ENCODE measurements at places on chromosomes 16 and 17.

GRCh38 chr16:50627419-50627818, 53.7 kb downstream of the SNX20 start:
- no peak for DNase-seq

DNA sequence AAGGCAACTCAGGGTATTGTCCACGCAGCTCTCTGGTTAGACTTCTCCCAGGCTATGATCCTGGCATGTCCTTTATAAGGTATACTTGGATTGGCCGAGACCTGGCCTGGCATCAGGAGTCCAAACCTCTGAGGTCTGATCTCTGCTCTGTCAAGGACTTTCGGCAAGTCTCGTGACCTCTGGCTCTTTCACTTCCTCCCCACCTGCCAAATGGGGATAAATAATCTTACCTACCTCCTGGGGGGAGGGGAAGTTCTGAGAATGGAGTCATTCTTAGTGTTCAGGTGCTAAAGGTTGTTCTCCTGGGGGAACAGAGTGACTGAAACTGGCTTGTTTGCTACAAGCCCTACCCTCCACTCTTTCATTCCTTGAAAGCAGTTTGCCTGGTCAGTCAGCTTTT, 7.6 kb downstream of the ATXN1L start:
- no peak for DNase-seq

DNA sequence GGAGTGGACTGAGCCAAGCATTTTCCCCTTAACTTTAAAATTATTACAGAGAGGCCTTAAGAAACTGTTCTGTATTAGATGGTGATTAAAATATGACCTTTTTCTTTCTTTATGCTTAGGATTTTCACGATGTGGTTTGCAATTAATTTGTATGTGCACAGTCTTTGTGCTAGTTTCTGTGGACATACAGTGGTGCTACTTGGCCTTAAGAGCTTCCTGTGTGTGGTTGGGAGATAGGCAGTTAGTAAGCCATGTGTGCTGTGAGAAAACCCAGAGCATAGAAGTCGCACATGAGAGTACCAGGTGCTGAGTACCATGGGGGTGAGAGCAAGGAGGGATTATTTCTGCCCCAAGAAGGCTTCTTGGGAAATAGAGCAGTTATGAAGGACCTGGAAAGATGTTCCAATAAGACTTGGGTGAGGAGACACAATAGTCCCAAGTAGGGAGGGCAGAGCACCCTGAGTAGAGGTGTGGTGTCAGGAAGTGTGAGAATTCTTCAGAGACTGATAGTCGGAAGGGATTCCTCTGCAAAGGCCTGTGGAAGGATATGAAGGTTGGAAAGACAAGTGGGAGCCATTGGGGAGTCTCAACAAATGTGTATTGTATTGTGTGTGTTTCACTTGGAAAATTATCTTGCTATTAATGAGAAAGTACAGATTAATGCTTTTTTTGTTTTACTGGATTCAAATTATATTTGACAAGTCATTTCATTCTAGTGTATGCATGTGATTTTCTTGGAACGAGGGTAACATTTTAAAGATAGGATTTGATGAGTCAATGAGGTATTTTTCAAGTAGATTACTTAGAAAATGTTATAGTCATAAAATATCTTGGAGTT, 239.9 kb downstream of the PRKCA start:
- no peak for DNase-seq

DNA sequence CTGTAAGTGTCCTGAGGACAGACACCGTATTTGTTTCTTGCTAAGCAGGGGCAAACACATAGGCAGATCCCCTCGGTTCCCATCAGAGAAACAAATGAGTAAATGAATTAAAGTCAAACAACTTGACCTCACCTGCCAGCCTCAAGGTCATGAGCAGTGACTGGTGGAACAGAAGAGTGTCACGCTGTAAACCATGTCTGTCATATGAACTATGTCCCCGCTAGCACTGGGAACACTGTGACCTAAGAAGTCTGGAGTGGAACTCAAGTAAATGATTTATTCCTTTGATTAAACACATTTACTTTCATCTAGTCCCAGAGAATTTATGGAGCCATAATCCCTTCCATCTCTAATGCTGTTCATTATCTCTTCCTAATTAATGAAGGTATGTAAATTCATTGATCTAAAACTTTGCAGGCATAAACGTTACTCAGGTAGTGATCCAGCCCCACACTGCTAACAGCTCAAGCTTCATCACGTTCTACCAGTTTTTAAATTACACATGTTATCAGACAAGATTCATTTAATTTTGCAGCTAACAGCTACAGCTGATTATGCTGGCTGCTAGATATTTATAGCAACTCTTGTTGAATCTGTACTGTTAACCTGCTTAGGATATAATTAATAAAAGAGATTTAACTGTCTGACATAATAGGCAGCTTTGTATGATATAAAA, 38.7 kb downstream of the CPPED1 start:
- DNase-seq = no peak

GRCh38 chr16:642189-643049, 791 bp downstream of the MCRIP2 start:
- no peak for DNase-seq

- no peak for DNase-seq
These were observed 42.5 kb downstream of the KSR1 start for GRCh38 chr17:27498615-27499309.

GRCh38 chr17:47905221-47905733, 9.2 kb downstream of the SP2 start:
- no peak for DNase-seq

- DNase-seq = no peak
These were observed 7.8 kb upstream of the TMEM132E start for GRCh38 chr17:34571428-34572130.

GRCh38 chr17:60395508-60396065, 3.7 kb upstream of the USP32 start:
- DNase-seq = no peak

DNA sequence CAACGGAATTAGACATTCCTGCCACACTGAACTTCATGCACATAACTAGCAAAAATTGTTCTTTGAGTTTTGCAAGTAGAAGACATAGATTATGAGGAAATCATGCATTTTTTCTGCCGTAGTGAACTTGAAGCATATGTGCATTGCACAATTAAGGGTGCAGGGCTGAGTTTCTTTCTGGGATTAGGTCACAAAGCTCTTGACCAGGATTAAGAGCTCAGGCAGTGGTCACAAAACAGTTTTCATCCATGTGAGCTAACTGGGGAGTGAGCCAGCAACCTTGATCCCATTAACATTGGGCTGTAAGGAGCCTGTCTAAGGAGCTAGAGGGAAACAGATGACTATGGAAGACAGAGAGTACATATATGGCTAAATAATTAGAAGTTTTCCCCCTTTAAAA, 143.7 kb downstream of the PMP22 start:
- no peak for DNase-seq

DNA sequence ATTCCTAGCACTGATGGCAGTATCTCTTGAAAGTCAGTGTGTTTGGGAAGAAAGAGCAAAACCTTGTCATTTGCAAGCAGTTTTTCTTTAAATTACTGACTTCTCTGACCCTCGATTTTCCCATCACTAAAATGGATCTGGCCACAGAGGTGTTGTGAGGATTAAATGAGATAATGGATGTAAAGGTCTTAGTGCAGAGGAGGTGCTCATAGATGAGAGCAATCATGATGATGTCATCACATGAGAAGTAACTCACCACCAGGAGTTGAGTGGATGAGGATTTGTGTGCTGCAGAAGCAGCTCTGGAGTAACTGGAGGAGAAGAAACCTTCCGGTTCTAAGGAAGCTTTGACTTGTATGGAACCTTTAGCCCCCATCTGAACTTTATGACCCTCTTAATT, 30.6 kb downstream of the PITPNM3 start:
- no peak for DNase-seq

GRCh38 chr17:38871247-38872015, 1.6 kb downstream of the LASP1 start:
- no peak for DNase-seq

- no peak for DNase-seq
These were observed 16.1 kb downstream of the LASP1 start for GRCh38 chr17:38885728-38886642.

- no peak for DNase-seq
These were observed 6.2 kb downstream of the TUFM start for GRCh38 chr16:28839899-28840298.

GRCh38 chr17:57856792-57857620, 7.2 kb upstream of the MRPS23 start:
- no peak for DNase-seq

- no peak for DNase-seq
These were observed at the start of gene CLEC10A for GRCh38 chr17:7079581-7080455. TSS of gene CLEC10A (minus strand) at chr17:7080251. CDS start at chr17:7078812, 1,439 bp downstream.

- DNase-seq = no peak
These were observed 51.7 kb upstream of the MTSS2 start for GRCh38 chr16:70737377-70738082.

DNA sequence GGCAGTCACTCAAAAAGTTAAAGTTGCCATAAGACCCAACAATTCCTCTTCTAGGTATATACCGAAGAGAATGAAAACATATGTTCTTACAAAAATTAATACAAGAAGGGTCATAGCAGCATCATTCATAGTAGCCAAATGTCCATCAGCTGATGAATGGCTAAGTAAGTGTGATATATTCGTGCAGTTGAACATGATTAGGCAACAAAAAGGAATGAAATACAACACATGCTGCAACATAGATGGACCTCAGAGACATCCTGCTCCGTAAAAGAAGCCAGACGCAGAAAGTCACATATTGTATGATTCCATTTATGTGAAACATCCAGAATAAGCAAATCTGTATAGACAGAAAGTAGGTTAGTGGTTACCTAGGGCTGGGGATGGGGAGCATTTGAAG, 229.4 kb upstream of the CACNG5 start:
- no peak for DNase-seq

- DNase-seq = no peak
These were observed 802 bp downstream of the CYLD start for GRCh38 chr16:50742576-50743200.

DNA sequence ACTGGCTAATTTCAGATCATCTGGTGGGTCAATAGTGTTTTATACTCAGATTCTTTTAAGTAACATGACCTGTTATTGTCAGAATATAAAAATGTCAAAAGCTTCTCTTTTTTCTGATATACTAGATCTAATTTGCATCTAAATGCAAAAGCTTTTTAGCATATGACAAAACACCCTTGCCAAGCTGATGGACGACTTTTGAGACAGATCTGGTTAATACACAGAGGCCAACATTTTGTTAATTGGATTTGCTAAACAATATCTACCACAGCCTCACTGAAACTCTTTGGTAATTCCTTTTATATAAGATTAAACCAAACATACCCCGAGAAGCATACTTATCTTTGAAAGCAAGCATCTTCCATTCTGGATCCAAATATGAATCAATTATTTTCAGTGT, 10.3 kb upstream of the NOL11 start:
- no peak for DNase-seq

DNA sequence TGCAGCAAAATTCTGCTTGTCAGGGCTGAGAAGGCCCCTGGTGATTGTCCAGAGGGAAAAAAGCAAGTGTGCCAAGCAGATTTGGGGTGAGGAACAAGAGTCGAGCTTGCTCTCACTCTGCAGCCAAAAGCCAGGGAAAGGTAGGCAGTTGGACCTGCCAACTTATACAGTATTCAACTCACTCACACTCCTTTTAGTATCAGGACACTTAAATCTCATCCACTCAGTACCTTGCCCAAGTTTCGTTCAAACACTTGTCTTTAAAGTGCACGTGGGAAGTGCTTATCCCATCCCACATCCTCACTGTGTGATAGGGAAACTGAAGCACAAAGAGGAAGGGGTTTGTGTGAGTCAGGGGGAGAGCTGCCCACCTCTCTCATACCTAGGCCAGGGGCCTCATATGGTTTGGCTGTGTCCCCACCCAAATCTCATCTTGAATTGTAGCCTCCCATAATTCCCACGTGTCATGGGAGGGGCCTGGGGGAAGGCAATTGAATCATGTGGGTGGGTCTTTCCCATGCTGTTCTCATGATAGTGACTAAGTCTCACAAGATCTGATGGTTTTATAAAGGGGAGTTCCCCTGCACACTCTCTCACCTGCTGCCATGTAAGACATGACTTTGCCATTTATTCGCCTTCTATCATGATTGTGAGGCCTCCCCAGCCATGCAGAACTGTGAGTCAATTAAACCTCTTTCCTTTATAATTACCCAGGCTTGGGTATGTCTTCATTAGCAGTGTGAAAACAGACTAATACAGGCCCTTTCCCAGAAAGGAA, 25.6 kb upstream of the CES5A start:
- DNase-seq = no peak

DNA sequence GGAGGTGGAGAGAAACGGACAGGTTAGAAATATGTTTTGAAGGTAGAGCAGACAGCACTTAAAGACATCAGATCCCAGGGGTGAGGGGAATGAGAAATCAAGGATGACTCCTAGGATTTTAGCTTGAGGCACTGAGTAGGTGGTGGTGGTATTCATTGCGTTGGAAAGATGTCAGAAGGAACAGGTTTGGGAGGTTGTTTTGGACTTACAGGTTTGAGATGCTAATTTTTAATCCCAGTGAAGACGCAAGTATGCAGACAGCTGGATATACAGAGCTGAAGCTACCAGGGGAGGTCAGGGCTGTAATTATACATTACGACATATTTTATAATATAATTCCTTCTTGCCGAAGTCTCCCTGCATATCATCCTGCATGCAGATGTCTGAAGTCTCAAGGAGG, 433.3 kb downstream of the XYLT1 start:
- no peak for DNase-seq

GRCh38 chr17:74555427-74555940, 9.6 kb upstream of the CD300C start:
- no peak for DNase-seq

DNA sequence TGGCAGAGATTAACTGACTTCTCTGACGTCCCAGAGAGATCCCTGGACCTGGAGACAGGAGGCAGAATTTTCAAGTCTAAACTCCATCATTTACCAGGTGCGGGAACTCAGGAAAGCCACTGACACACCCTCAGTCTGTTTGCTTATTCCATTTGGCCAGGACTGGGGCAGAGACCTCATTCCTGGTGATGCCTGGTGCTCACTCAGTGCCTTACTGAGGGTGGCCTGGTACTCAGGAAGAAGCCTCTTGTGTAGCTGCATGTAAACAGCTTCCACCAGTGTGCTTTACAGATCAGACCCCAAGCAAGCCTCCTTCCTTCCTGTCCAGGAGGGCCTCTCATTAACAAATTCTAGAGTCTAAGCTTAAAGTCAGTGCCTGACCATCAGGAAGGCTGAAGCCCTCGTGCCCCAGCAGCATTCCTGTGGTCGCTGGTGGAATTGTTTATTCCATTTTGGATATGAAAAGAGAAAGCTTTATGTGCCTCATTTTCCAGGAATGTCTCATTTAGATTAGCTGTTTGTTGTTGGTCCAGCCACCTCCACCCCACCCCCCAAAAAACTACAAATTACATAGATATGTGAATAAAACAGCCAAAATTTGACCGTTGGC, 236.1 kb upstream of the CDH5 start:
- DNase-seq = no peak

- DNase-seq = no peak
These were observed 60.8 kb downstream of the MSI2 start for GRCh38 chr17:57317079-57317478.

GRCh38 chr17:50963139-50963538, 97.0 kb upstream of the TOB1 start:
- no peak for DNase-seq

- DNase-seq = no peak
These were observed 80.0 kb downstream of the USP32 start for GRCh38 chr17:60311936-60312335.
